ENCODE measurements at places on chromosomes 5 and 9.

DNA sequence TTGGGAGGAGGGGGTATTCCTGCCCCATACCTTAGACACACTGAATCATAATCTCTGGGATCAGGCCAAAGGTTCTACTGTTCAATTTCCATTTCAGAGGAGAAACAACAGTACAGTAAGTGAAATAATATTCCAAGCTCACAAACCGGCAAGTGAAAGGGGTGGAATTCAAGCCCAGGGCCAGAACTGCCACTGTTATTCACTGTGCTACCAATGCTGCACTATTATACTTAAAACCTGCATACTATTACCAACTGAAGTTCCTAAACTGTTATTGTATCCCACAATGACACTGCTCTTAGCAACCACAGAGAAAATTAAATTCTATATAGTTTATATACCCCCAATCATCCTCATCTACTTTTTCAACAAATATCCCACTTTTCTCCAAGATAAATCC is 24.6 kb downstream of the SSBP2 start:
- no peak for DNase-seq

- DNase-seq, result peak; percentile 83
Measured at GRCh38 chr5:6732634-6733410, 19.6 kb downstream of the TENT4A start.

DNA sequence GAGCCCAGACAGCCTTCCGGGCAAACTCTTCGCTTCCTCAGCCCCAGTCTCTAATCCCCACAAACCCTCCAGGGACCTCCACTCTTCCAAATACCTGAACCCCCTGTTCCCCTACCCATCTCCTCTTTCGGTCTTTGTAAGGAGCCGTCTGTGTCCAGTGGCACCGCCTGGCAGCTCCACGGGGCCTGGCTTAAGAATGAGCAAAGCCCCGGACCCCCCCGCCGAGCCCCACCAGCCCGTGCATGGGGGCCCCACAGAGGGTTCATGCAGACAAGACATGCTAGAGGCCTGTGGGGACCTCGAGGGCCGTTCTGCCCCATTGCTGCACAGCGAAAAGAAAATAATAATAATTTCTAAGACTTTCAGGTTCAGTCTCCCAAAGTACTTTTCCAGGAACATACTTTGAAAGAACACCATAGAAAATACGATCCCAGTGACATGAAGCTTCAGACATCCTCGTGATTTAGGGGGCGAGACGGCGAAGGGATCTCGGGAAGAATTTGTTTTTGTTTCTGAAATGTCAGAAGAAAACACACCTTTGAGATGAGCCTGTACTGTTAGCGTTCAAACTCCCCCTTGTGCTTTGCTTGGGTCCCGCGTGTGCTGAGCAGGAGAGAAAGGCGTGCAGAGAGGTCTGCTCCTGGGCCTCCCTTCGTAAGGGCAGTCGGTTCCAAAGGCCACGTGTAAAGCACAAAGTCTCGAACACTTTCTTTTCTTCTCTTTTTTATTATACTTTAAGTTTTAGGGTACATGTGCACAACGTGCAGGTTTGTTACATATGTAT is 49.2 kb downstream of the IRX2 start:
- DNase-seq, result no peak

DNA sequence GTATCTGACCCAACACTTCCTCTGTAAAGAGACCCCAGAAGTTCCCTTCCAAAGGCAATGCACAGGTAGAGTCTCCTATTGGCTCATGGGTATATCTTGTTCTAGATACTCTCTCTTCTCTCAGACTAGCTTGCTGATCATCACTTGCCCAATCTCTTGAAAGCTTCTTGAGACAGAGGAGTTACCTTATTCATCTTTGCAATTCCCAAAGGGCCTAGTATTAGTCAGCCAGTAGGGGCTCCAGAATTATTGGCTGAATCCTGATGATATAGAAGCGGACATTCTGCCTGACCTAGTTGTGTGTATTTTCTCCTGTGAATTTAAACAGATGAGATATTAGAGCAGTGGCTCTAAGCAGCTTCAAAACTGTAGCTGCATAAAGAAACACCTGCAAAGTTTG is 304.0 kb upstream of the KLF4 start:
- no peak for DNase-seq

GRCh38 chr5:114648940-114649339 is 287.1 kb downstream of the KCNN2 start:
- DNase-seq, result no peak

DNA sequence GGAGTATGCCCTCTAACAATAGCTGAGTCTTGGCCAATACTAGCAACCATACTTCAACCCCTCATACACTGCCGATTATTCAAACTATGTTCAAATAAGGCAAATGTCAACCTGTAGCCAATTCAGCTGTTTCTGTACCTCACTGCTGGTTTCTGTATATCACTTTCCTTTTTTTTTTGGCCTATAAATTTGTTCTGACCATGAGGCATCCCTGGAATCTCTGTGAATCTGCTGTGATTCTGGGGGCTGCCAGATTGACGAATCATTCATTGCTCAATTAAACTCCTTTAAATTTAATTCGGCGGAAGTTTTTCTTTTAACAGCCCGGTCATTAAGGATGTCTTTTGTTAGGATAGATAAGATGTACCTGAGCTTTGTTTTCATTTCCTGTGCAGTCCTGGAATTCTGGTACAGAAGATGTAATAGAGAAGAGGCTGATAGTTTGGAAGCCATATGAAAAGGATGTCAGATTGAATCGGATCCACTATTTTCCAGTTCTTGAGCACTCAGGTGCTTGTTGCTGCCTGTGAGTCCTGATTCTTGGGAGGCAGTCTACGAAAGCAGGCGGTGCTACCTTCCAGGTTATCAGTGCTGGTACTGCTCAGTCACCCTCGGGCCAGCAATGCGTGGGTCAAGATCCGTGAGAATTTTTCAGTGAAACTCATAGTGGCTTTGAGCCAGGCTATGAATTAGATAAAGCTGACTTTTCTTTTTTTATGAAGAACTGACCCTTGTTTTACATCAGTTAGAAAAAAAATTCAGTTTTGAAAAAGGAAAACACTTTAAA is 106.2 kb upstream of the TUT7 start:
- DNase-seq, result no peak

- no peak for DNase-seq
Measured at GRCh38 chr5:174692982-174693422, 31.4 kb upstream of the MSX2 start.

DNA sequence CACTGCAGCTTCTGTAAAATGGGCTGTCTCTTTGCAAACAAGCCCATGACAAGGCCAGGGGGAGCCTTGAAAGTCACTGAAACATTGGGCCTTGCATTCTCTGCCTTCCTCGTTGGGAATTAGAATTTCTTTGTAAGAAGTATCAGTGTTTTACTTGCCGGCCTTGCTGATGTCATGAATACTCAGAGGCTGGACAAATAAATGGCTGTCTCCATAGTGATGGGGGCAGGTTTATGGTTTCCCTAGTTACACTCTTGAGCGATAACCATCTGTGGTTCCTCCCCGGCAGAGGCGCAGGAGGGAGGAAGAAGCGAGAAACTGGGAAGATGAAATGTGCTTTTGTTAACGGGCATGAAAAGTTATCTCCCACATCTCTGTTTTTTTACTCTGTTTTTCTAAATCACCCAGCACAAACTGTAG is 272.7 kb upstream of the PANK3 start:
- no peak for DNase-seq

- no peak for DNase-seq
Measured at GRCh38 chr5:175657593-175658271, at the start of gene HRH2. TSS of gene HRH2 (plus strand) at chr5:175658071. CDS start at chr5:175683234, 25,163 bp downstream.

DNA sequence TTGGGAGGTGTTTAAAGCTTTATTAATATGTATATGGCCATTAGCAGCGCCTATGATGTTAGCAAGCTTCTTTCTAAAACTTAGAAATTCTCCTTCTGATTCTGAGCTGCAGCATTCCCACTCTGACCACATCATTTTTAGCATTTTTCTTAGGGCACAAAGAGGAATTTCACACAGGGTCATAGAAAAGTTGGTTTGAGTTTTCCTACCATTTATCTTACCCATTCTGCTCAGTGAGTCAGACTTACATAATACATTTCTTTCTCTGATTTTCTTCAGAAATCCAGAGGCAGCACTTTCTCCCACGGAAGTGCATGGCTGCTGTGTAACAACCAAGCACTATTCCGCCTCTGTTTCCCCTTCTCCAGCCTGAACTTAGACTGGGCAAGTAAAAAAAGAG is 246.6 kb downstream of the ARL15 start:
- DNase-seq, result no peak

GRCh38 chr9:72292256-72292682 is 72.7 kb downstream of the ZFAND5 start:
- DNase-seq, result no peak

GRCh38 chr5:1959725-1960581 is 77.2 kb upstream of the IRX4 start:
- no peak for DNase-seq

GRCh38 chr9:131670247-131671132 is 69.4 kb downstream of the RAPGEF1 start:
- DNase-seq, result peak; percentile 84

- no peak for DNase-seq
Measured at GRCh38 chr9:2231829-2232228, 216.7 kb downstream of the SMARCA2 start.
